ENCODE measurements at places on chromosomes 13 and 19. TPM values are rescaled to one million over a fixed set of nuclear protein-coding genes. Genes with fewer than 3 reads are reported as not detected.

DNA sequence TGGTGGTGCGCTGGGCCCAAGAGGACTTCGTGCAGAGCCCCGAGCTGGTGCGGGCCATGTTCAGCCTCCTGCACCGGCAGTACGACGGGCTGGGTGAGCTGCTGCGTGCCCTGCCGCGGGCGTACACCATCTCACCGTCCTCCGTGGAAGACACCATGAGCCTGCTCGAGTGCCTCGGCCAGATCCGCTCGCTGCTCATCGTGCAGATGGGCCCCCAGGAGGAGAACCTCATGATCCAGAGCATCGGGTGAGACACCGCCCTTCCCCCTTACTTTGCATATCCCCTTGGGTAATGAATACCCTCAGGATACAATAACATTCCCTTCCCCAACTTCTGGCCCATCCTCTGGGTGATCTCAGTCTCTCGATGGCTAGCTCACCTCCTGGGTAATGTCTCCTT, 60.9 kb downstream of the RYR1 start:
- DNase-seq, result no peak

DNA sequence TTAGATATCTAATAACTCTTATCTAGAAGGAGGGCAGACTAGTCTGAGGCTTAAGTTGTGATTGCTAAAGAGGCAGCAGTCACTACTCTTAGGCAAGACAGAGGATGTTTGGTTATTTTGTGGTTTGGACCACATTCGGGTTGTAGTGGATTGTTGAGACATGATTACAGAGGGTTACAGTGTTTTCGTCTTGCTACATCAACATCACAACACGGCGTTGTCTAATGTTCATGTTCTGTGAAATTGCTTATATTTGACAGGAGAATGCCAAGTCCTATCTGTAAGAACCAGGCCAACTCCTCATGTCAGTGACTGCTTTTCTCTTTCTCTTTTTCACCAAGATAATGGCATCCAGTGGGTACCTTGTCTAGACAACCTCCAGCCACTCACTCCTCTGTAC, 16.8 kb upstream of the TM9SF2 start:
- DNase-seq, result no peak

GRCh38 chr13:76503766-76504165, 382.4 kb downstream of the KCTD12 start:
- no peak for DNase-seq

- no peak for DNase-seq
Measured at GRCh38 chr19:49210108-49210900, 52.7 kb downstream of the TRPM4 start.

DNA sequence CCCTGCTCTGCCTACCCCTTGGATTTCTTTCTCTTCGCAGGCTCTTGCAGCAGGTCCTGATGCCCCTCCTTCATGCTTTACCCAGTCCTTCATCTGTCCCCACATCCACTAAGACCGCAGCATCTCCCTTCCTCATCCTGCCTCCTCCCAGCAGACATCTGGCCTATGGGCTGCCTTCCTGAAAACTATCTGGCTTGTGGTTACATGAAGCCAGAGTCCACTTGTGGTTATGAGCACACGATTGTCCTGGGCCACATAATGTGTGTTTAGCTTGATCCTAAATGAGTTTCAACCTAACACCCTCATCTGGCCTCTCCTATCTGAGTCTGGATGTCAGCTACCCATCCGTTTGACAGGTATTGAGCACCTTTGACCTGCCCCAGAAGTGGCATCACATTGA, 5.5 kb upstream of the ZNF175 start:
- DNase-seq, result no peak

- DNase-seq, result no peak
Measured at GRCh38 chr13:28171266-28171665, 32.9 kb downstream of the PAN3 start.

- DNase-seq, result no peak
Measured at GRCh38 chr13:73520566-73521289, 461.9 kb downstream of the KLF5 start.

DNA sequence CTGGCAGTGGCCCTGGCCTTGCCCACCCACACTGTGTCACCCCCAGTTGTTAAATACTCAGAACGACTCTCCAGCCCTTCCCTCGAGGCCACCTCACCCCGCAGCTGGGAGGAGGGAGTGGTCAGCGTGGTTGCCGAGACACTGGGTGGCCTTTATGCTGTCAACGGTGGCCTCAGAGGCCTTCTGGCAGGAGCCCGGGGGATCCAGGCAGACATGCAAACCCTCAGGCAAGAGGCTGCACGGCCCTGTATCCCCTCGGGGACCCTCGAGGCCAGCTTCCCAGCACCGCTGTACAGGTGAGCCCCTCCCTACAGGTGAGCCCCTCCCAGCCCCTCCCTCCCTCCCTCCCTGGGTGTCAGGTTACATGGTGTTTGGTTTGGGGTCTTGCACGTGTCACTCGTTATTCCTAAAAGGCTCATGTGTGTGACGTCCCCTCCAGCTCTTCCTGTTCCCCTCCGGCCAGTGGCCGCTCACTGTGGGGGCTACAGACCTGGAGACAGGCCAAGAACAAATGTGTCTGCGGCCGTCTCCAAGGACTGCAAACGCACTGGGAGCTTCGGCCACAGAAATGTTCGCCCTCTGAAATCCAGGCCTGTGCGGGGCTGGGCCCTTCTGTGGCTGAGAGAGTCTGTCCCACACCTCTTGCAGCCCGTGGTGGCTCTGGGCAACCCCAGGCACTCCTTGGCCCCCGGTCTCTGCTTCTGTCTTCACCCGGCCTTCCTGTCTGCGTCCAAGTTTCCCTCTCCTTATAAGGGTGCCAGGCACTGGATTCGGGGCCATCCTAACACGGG, at the start of gene TEKTIP1:
TEKTIP1 (plus strand) TSS at position 210 of the 791 bp plus-strand sequence; CDS start at position 214, 4 bp downstream.
- DNase-seq, result no peak

- DNase-seq, result no peak
Measured at GRCh38 chr13:35356572-35356971, 119.9 kb downstream of the MAB21L1 start.

- no peak for DNase-seq
Measured at GRCh38 chr13:50548586-50548985, 294.9 kb downstream of the DLEU7 start.

DNA sequence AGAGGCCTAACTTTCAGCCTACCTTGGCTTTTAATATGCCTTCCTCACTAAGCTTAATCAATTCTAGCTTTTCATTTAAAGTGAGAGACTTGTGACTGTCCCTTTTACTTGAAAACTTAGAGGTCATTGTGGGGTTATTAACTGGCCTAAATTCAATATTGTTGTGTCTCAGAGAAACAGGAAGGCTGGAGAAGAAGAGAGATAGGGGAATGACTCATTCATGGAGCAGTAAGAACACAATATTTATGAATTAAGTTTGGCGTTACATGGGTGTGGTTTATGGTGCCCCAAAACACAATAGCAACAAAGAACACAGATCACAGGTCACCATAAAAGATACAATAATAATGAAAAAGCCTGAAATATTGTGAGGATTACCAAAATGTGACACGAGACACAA, 612.1 kb downstream of the TBC1D4 start:
- no peak for DNase-seq

DNA sequence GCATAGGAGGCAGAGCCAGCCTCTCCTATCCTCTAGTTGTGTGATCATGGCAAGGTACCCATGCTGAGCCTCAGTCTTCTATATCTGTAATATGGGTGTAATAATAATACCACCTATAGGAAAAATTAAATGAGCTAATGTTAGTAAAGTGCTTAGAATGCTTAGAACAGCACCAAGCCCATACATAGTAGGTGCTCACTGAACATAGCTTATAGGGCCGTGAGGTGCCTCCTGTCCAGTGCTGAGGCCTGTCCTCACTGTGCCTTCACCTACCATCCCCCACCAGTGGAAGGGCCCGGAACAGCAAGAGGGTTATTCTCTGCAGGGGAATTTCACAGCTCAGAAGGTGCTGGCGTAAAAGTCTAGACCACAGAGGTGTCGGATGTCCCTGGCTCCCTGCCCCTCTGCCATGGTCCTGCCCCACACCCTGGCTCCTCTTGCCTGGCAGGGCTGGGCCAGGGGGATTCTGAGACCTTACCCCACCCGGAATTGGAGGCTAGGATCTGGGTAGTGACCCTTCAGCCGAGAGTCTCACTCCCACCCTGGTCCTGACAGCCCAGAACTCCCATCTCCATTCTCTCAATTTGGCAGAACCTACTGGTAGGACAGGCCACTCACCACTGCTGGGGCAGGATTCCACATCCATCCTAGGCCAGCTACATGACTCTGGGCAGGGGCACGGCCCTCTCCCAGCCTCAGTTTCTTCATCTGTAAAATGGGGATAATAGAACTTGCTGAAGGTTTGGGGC, 2.2 kb upstream of the SCN1B start:
- no peak for DNase-seq

DNA sequence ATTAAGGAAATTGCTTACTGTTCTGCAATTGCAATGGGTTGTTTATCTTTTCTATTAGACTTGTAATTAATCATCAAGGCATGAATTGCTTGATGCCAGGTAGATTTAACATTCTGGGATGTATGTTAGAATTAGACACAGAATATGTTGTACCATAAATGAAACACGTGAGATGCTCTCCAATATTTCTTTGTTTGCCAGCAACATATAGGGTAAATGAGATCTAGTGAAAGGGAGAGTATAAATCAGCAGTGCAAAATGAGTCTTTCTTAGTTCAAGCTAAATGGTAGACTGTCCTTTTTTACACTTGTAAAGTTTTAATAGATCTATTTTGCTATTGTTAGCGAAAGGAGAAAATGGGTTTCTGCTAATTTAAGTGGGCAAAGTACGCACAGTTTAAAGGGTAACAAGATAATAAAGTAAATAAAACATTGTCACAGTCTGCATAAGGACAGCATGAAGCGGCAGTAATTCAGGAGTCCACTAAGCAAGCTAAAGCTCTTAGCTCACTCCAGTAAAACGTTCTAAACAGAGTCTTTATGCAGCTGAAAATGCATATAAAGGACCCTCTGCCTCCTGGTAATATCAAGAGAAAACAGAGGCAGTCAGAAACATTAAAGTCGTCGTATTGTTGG, 1137.1 kb downstream of the OLFM4 start:
- DNase-seq, result no peak

DNA sequence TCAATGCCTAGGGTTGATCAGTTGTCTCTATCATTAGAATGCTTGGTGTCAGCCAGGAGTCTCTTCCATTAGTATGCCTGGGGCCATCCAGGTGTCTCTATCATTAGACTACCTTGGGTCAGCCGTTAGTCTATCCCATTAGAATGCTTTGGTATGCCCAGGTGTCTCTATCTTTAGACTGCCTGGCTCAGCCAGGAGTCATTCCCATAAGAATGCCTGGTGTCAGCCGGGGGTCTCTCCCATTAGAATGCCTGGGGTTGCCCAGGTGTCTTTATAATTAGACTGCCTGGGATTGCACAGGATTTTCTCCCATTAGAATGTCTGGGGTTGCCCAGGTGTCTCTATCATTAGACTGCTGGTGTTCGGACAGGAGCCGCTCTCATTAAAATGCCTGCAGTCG, 1442.9 kb downstream of the UQCRFS1 start:
- no peak for DNase-seq

DNA sequence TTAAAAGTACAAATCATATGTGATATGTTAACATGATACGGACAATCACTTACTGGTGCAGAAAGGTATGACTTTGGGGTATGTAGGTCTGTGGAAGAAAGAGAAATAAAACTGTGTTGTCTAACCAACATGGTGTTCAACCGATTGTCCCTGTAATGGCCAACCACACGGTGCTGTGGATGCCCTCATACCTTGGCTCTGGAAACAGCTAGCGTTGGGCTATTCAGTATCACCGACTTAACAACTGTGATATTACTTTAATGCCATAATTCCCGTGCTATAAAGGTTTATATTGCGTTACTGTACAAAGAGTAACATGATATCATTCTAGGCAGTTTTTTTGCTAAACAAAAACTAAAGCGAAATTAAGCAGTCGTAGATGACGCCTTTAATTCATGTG, 448.3 kb downstream of the EFNB2 start:
- DNase-seq, result no peak

DNA sequence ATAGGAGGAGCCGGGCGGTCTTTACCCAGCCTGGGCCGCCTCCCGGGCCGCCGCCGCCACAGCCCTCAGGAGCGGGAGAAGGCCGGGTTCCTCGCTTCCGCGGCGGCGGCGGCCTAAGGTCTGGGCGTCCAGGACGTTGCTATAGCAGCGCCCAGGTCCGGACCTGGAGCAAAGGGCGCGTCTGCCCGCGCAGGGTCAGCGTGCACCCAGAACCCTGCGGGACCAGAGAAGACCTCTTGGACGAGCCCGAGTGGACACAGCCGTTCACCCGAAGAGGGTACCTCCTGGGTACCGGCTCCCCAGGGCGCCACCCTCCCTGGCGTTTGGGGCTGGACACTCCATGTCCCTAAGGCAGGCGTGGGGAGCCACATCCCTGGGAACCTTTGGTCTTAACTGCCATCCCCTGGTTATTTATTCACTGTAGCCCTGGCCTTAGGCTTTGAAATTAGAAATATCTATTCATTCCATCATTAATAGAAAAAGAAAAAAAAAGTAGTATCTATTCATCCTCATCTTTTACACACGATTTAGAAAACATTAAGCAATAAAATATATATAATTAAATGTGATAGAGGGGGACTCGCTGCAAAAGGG, 2.4 kb downstream of the DZIP1 start:
- no peak for DNase-seq

DNA sequence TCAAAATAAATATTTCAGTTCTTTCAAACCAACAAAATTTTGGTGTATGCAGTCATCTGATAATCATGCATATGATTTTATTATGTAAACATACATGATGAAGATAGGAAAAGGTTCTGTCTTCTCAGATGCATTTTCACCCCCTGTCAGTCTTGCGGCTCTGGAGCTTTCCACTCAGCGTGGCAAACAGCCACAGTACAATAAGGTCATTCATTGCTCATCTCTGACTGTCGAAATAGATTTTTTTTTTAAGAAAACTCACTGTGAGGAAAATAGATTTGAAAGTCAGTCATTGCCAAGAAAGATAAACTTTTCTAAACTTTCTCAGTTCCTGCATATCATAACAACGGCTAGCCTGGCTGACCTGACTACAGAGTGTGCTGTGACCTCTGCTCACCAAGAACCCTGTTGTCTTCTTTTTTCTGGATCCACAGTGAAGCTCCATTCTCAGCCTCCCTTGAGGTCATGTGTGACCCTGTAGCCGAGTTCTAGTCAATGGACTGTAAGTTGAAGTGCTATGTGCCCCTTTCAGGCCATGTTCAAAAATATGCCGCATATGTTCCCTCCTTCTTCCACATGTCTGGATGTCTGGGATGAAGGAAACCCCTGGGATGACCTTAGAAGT, 519.6 kb downstream of the KLF5 start:
- no peak for DNase-seq

The NFILZ gene
- not detected for total RNA-seq

The KLHL26 gene
- 12.6 TPM for total RNA-seq

The C5AR2 gene
- not detected for total RNA-seq

The FUT1 gene
- total RNA-seq, result 4.3 TPM

The KLK14 gene
- 0.99 TPM for total RNA-seq

The SELENOV gene
- 0.78 TPM for total RNA-seq

The NXNL1 gene
- not detected for total RNA-seq

The C19orf73 gene
- 0.94 TPM for total RNA-seq
